ENCODE measurements at places on chromosomes 7 and 10.

DNA sequence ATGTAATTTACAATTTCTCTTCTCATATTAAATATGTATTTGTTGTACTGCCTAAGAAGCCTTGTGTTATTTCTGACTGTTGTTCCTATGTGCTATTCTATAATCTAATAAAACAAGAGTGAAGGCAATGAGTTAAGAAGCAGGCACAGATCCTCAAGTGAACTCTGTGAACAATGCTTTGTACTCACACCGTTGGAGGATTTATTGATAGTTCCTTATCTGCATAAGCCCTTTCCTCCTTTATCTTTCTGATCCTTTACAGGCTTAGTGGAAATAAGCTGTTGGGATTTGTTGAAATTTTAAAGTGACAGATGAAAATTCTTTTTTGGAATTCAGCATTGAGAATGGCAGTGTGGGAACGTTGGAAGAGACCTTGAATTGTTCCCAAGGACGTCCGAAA, 329.6 kb upstream of the NPVF start:
- DNase-seq = no peak

GRCh38 chr7:108815815-108816214, 246.1 kb downstream of the DNAJB9 start:
- DNase-seq = no peak

DNA sequence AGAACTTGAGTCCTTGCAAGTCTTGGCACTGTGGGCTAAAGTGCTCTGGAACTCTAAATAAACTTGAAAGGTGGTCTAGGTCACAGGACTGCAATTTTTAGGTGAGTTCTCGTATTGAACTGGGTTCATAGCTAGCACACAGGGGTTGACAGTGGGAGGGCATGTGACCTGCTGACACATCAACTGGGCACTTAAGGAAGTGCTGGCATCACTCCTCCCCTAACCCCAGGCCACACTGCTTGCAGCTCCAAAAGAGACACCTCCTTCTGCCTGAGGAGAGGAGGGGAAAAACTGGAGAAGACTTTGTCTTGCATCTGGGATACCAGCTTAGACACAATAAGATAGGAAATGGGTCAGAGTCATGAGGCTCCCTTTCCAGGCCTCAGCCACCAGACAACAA, 38.0 kb upstream of the AASS start:
- DNase-seq = no peak

GRCh38 chr7:50674896-50675835, 107.5 kb downstream of the GRB10 start:
- no peak for DNase-seq

- DNase-seq = no peak
These were observed 533.0 kb downstream of the PTPRN2 start for GRCh38 chr7:158054611-158055010.

DNA sequence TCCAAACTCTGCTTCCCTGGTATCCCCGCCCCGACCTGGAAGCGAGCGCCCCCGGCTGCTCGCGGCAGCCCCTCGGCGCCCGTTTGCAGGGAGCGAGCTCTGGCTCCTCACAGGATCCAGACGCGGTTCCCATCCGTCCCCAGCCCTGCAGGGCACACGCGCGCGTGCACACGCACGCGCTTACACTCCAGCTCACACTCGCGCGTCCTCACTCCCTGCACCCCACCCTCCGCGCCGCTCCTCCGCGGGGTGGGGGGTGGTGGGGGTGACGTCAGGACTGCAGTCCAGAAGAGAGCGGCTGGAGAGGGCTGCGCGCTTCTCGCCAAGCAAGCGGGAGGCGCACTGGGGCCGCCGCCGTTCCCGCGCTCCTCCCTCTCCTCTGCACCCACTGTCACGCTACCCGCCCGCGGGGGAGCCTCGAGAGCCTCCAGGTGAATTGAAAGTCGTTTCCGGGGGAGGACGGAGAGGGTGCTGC, 255.6 kb downstream of the OTUD1 start:
- no peak for DNase-seq

GRCh38 chr10:26805567-26806245, 55.1 kb downstream of the ABI1 start:
- peak; percentile 8 for DNase-seq

GRCh38 chr10:52485462-52485861, 171.4 kb downstream of the DKK1 start:
- no peak for DNase-seq

Data from NCI-H69 (cell line).